RCC 7860 (cell line): ENCODE measurements at places on chromosomes 11 and 22.

- no peak for DNase-seq
Measured at GRCh38 chr11:13277768-13278608, at the start of gene BMAL1. Gene BMAL1 (plus strand): TSS chr11:13277790. CDS start chr11:13354309, 76,519 bp downstream.

- DNase-seq, result no peak
Measured at GRCh38 chr11:87325490-87325872, 287.7 kb downstream of the TMEM135 start.

- DNase-seq, result peak; percentile 42
Measured at GRCh38 chr11:22976146-22976545, 115.9 kb upstream of the CCDC179 start.

- DNase-seq, result no peak
Measured at GRCh38 chr11:15901054-15901453, 455.3 kb downstream of the SOX6 start.

- no peak for DNase-seq
Measured at GRCh38 chr11:12052676-12053605, 44.5 kb upstream of the DKK3 start.

- peak; percentile 13 for DNase-seq
Measured at GRCh38 chr11:107017433-107018218, 650 bp downstream of the GUCY1A2 start.

DNA sequence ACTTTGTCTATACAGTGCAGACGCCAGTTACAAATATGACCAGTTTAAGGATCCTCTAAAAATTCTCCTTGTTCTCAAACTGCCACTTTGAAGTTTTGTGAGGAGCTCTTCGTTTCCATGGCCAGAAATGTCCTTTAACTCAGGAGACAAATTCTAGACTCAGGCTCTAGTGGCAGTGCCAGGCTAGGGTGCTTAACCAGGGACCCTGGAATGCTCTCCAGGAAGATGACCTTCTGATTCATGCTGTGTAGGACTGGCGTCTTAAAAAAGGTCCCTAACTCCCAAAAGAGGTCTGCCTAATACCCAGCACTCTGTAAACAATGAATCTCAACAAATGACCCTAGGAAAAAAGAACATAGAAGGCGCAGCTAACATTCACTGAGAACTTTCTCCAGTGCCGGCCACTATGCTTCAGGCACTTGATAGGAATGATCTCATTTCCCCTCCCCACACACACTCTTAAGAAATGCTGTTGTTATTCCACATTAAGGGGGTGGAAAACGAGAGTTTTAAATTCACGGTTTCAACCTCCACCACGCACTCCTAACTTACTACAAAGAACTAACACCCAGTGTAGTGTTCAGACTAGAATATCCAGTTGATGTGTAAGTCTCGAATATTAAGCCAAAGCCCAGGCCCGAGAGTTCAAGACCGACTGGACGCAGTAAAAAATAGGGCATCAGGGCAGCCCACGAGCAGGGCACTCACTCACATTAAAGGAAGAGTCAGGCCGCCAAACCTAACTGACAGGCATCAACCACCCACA, 747 bp downstream of the NXF1 start:
- no peak for DNase-seq

- DNase-seq, result peak; percentile 29
Measured at GRCh38 chr11:72238040-72238450, 5.9 kb downstream of the PHOX2A start.

DNA sequence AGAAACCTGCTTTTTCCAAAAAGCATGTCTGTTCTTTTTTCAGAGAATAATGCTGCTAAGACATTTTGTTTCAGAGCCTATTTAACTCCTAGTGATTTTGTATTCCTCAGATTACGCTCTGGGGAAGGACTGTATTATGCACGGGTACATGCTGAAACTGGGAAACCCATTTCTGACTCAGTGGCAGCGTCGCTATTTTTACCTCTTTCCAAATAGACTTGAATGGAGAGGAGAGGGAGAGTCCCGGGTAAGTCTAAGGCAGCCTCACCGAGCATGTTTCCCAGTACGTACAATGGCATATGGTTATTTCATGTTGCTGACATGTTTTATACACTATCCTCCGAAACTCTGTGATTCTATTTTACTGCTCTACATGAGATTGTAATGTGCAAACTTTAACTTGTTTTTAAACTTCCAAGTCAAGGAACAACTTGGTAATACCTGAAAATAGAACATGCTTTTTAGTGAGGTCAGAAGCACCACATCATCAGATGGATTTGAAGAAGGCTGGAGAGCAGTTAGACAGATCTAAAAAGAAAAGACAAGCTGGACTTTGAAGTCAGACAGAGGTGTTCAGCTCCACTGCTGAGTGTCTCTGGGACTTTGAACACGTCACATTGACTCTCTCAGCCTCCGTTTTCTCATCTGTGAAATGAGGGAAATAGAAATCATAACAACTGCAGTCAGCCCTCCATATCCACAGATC, 23.7 kb upstream of the MYO18B start:
- no peak for DNase-seq

GRCh38 chr11:13140028-13140870, 131.1 kb downstream of the RASSF10 start:
- DNase-seq, result peak; percentile 98

GRCh38 chr22:38285018-38285417, 12.2 kb upstream of the TMEM184B start:
- DNase-seq, result no peak

GRCh38 chr11:115741376-115742107, 237.3 kb upstream of the CADM1 start:
- no peak for DNase-seq

GRCh38 chr22:47017245-47017644, 254.8 kb downstream of the TBC1D22A start:
- no peak for DNase-seq

DNA sequence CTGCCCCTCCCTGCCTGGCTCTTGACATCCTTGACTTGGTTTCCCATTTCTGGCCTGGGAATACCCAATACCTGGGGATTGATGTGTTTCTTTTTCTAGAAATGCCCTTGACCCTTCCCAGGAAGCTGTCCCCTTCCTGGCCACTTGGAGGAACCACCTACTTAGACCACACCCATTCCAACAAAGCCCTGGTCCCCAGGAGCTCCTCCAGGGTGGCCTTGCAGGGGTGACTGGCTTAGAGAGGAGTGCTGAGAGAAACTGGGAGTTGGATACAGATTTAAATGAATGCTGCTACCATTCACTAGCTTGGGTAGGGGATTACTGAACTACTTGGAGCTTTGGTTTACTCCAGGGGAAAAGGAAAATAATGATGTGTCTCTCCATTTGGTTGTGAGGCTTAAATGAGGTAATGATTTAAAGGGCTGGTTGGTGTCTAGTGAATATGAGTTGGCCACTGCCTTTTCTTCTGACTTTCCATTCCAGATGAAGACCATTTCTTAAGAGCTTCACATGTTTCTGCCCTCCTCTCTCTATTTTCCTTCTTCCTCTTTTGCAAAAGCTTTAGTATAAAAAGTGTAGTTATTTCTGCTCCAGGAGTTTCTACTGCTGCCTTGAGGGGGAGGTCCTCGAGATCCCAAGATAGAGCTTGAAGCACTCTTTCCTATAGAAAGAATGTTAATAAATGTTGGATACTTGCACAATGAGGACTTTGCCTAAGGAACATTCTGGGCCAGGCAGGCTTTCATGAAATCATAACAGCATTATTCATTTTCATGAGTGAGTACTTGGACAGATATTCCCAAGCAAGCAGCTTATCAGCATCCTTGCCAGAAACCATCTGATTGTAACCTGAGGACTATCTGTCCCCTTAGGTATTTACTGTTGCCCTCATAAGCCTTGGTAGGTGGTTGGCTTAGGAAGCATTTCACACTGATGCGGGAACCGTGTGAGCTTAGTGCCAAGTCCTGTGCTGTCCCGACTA, 22.4 kb downstream of the PANX1 start:
- DNase-seq, result no peak

- DNase-seq, result no peak
Measured at GRCh38 chr11:44999068-44999467, 48.4 kb upstream of the TP53I11 start.

DNA sequence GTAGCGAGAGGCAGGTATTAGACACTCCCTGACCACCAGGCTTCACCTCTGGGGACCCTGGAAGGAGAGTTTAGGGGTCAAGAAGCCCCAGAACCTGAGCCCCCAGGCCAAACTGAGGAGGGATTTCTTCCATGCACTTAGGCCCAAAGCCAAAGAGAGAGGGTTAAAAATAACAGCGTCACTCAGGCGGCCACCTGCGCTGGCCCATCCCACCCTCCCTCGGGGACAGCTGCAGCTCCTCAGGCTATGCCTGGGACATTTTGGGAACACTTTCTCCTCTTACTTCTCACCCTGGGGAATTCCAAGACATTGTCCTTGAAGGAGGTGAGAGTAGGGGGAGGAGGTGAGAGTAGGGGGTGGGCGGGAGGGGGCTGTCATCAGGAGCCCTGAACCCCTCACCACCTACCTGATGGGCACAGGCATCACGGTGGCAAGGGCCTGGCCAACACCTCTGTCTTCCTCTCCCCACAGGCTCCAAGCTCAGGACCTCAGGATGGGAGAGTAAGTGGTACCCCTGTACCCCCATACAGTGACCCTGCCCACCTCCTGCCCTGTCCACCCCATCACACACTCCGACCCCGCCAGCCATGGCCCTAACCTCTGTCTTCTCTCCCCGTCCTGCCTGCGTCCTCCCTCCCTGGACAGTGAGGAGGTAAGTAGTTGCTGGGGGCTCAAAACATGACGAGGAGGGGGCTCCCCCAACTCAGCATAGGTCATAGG, 583 bp downstream of the TNNI2 start:
- DNase-seq, result no peak

- no peak for DNase-seq
Measured at GRCh38 chr11:35605706-35606105, 12.6 kb upstream of the FJX1 start.

GRCh38 chr11:110049501-110050200, 43.5 kb upstream of the ZC3H12C start:
- DNase-seq, result no peak

DNA sequence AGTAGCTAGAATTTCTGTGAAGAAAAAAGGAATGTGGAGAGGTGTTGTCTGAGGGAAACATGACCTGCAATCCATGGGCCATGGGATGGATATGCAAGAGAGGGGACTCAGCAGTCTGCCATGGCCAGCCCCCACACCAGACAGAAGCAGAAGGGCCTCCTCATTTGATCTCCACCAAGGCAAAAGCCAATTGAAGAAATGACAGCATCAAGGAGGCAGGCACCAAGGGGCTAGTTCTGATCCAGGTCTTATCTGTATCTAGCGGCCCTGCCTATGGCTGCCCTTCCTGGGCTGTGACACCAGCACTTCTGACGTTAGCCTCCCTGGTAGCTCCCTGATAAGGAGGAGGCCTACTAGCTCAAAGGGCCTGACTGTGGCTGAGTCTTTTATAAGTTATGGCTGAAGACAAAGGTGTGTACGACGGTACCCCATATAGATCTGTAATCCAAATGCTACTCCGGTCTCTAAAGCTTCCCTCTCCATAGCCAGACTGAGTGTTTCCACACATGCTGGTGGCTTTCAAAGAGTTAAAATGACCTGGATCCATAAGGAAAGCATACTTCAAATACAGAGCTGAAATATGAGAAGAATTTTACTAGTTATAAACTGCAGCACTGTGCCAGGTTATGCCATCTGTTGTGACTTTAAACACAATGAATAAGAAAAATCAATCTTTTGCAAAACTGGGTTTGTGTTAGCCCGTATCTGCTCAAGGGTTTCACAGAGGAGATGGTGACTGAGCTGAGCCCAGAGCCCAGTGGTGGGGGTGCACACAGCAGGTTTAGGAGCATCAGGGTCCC, 34.4 kb downstream of the HIRA start:
- DNase-seq, result no peak

- DNase-seq, result peak; percentile 3
Measured at GRCh38 chr11:65615950-65616574, 486 bp downstream of the PCNX3 start.

GRCh38 chr11:65794570-65795510, 8.0 kb downstream of the OVOL1 start:
- DNase-seq, result no peak

DNA sequence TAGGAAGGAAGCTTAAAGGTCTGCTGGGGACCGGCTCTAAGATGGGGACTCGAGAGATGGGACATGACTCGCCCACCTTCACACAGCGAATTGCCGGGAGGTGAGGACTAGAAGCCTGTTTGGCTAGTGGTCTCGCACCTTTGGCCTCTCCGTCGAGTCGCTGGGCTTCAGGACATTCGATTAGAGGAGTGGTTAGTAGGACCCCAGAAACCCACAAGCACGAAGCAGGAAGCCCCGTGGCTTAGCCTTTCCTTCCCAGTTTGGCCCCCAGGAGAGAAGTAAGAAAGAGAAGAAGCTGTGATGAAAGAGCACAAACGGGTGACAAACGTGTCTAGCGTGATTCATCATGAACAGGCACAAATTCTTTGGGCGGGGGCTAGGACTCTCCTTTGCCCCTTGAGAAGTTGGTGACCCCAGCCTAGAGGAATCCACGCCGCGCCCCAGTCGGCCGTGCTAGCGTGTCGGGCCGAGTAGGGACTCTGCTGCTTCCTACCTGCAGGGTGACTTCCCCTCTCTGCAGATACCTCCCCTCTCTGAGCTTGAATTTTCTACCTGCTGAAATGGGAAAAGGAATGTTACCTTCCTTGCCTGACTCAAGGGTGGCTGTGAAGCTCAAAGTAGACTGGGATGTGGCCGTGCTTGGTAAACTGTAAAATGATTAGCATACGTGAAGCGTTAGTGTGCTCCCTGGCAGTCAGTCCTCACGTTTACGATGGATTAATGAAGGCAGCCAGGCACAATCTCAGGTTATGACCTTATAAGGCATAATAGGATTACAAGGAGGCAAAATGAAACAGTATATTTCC, 1.1 kb upstream of the ADM start:
- DNase-seq, result peak; percentile 84

DNA sequence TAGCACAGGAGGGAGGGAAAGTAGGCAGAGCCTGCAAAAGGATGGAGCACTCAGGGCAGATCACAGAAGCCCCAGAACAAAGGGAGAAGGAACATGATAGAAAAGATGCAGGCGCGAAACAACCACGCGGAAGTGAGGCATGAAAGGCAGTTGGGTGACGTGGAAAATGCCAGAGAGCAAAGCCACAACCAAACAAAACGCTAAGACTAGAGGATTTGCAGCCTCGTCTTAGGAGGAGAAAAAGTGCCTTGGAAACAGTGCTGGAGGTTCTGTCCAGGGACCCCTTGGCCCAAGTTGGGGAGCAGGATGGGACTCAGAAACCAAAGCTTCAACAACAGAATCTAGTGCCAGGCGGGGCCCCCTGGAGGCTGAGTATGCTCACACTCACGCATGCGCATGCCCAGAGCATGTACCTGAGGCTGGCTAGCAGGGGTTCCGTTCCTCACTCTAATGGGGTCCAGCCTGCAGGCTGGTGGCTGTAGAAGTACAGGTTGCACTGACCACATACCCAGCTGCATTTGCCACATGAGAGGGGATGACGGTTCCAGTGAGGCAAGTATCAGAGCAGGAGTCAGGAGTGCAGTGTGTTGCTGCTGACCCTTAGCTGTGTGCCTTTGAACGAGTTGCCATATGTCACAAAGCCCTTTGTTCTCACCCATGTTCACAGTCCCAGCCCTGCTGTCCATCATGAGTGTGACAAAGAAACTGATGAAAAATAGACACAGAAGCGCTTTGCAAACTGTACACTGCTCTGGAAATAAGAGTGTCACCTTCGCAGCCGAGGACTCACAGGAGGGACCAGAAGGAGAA, 568.6 kb upstream of the CADM1 start:
- DNase-seq, result no peak
